Posterior vena cava (tissue), 2 donors: ENCODE measurements at places on chromosomes 6 and 20. TPM values are rescaled to one million over a fixed set of nuclear protein-coding genes. Genes with fewer than 3 reads are reported as not detected.

TULP1 gene
- total RNA-seq = not detected

SEMG1 gene
- not detected for total RNA-seq

C6orf58 gene
- total RNA-seq = not detected

ASIP gene
- total RNA-seq = not detected

CGA gene
- not detected for total RNA-seq

SMLR1 gene
- not detected for total RNA-seq

DDR1 gene
- total RNA-seq = 25.2 TPM
